ENCODE measurements at places on chromosomes 2 and 18. TPM values are rescaled to one million over a fixed set of nuclear protein-coding genes. Genes with fewer than 3 reads are reported as not detected.

The ZNF2 gene
- polyA plus RNA-seq, result 9.5 TPM

The ARHGEF4 gene
- 8.3 TPM for polyA plus RNA-seq

The TUBA3E gene
- 0.11 TPM for polyA plus RNA-seq

The MAP2 gene
- 36.2 TPM for polyA plus RNA-seq

The ASB18 gene
- polyA plus RNA-seq, result not detected

The CCDC121 gene
- polyA plus RNA-seq, result 14.7 TPM

The POTEJ gene
- polyA plus RNA-seq, result not detected

The TSPYL6 gene
- not detected for polyA plus RNA-seq

The GALNT5 gene
- 0.65 TPM for polyA plus RNA-seq

The CIDEA gene
- polyA plus RNA-seq, result not detected

The IL1F10 gene
- not detected for polyA plus RNA-seq

The DCC gene
- polyA plus RNA-seq, result 10.4 TPM

The ANO7 gene
- 3.4 TPM for polyA plus RNA-seq

The CCDC74A gene
- 19.0 TPM for polyA plus RNA-seq

The COA5 gene
- polyA plus RNA-seq, result 78.9 TPM

The PJVK gene
- 9.9 TPM for polyA plus RNA-seq

The RGPD3 gene
- polyA plus RNA-seq, result 0.27 TPM

The GRP gene
- 1.0 TPM for polyA plus RNA-seq

The SUCLG1 gene
- 207 TPM for polyA plus RNA-seq

The CD207 gene
- polyA plus RNA-seq, result 0.08 TPM

The MARCHF4 gene
- 0.13 TPM for polyA plus RNA-seq

The CABLES1 gene
- 26.2 TPM for polyA plus RNA-seq

The NT5DC4 gene
- polyA plus RNA-seq, result 0.14 TPM

The PPP1R1C gene
- polyA plus RNA-seq, result 1.3 TPM

The COL4A4 gene
- polyA plus RNA-seq, result 48.3 TPM

The TRIM43 gene
- polyA plus RNA-seq, result 0.40 TPM

The FTCDNL1 gene
- 0.91 TPM for polyA plus RNA-seq

The THSD7B gene
- polyA plus RNA-seq, result 5.4 TPM

The GKN2 gene
- not detected for polyA plus RNA-seq

The TANC1 gene
- 59.6 TPM for polyA plus RNA-seq

The ICA1L gene
- 13.0 TPM for polyA plus RNA-seq

The CD28 gene
- polyA plus RNA-seq, result 2.5 TPM
